Stimulated activated CD4-positive, alpha-beta T cell treated with anti-CD3 and anti-CD28 coated beads, Interleukin-1b, Interleukin-23, amount 100 ng/mL, for 1 hour (primary cell): ENCODE measurements at places on chromosomes 2 and 18.

DNA sequence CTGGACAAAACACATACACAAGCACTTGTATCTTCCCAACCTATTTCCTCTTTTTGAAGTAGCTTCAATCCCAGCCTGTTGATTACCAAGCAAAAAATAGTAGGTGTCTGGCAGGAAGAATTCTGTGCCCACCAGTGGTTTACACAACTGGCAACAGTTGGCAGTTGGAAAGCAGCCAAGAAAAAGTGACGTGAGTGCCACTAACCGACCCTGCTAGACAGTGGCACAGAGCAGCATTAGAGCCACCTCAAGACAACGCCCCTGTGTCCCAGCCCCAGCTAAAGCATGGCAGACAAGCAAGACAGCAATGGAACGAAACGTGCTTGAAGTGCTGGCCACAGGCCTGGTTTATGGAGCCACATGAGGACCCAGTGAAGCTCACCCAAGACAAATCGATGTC lies 379.6 kb downstream of the FBXO15 start:
- no peak for DNase-seq

- DNase-seq: no peak
These were observed 40.7 kb downstream of the KCNIP3 start for GRCh38 chr2:95337829-95338228.

DNA sequence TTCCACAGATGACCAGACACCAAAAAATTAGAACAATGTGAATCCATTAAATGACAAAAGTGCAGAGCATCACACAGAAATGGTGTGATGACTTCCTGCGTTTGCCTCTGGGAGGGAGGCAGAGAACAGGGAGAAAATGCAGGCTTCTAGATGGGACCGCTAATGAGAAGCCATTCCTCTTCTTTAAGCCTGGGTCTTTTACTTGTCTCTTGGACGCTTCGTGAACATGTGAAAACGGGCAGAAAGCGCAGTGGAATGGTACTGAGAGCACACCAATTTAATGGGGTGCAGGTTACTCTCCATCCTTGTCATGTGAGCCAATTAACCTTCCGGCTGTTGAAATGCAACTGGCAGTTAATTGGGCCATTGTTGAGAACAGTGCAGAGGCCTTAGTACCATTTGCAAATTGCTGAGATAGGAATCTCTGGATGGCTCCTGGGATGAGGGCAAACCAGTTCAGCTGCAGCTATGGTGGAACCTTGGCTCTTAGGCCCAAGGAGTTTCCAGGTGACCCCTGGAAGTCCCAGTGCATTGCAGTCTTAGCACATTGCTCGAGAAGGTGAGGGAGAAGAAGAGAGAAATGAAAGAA lies 210.4 kb upstream of the CXCR4 start:
- DNase-seq: no peak

DNA sequence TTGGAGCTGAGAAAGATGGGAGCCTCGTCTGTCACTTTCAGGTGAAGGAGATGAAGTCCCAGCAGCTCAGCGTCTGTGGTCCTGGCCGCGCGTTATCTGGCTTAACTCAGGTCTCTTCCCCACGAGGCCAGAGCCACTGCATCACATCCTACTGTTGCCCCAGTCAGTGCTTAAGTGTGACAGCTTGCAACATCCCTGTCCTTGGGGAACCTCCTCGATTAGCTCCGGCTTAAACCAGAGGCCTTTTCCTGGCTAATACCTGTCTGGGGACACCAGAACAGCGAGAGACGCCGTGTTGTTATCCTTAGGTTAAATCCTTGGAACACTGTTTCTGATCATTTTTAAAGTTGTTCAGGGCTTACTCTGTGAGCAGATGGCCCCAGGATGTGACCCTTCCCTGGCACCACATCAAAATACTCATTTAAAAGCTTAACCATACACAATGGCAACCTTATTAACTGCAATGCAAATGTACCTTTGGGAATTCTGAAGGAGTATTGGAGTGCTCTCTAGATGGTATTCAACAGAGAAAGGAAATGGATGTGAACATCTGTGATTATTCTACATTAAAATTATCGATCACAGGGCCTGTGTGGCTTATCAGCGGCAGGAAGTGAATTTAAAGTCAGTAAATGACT lies 61.2 kb upstream of the SPP2 start:
- no peak for DNase-seq

GRCh38 chr2:143397884-143398614 lies 268.8 kb downstream of the ARHGAP15 start:
- no peak for DNase-seq

DNA sequence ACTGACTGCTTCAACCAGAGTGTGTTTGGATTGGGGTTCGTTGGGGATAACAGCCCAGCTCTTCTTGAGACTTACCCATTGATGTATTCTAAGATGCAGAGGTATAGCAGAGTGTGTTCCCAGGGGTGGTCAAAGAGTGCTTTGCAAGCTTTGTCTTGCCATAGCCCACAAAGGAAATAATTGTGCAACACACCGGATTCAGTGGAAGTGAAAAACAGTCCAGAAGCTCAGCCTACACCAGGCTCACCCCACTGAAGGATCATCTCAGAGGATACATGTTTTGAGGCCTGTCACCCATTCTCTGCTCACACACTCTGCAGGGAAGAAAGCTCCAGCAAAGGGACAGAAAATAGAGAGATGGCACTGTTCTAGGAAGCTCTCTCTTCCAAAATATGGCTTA lies 9.6 kb downstream of the CACNB4 start:
- DNase-seq: no peak

- no peak for DNase-seq
These were observed 29.8 kb downstream of the MGAT5 start for GRCh38 chr2:134283661-134284060.

- DNase-seq: no peak
These were observed 17.2 kb downstream of the SESTD1 start for GRCh38 chr2:179247318-179248023.

DNA sequence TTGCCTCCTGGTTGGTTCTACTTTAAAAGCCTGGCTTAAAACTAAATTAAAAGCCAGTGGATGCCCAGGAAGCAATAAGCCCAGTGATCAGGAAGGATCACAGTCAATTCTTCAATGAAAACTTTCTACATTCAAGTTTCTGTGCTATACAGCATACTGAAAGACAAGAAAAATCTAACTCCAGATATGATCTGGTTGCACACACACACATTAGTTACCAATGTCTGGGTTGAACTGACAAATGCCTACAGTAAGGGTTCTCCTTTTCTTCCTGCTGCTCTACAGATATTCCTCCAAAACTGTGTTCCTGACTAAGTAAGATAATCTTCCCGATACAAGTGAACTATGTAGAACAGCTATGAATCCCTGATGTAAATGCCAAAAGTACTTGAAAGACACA lies 81.3 kb downstream of the ROCK2 start:
- DNase-seq: no peak

GRCh38 chr18:76565238-76566173 lies 70.5 kb upstream of the ZNF516 start:
- DNase-seq: no peak

- DNase-seq: no peak
These were observed 160.8 kb downstream of the TNS1 start for GRCh38 chr2:217842017-217842416.

DNA sequence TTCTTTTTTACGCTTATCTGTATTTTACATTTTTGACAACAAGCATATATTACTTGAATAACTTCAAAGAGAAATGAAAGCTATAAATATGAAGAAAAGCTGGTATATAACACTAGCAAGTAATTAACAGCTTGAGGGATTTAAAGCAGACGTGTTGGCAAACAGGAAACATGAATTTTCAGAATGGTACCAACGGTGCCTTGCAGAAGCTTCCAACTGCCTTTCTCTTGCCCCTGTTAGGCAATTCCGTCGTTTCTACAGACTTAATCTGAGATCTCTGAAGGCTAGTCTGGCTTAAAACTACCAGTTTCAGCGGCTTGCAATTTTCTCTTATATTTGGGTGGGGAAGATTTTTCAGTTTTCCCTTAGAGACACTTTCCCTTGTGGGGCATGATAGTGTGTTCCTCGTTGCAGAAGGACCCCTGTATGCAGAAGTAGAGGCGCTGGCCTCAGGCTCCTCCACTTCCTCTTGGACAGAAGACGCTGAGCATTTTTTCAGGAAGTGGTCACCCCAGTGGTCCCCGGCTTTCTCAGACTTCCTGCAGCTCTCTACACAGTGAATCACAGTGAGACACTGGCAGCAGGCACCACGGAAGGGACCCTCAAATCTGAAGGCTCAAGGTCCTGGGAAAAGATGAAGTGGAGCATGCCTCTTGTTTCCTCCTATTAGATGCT lies 56.2 kb upstream of the SLC16A14 start:
- no peak for DNase-seq
